ENCODE measurements at places on chromosomes 1 and 21. TPM values are rescaled to one million over a fixed set of nuclear protein-coding genes. Genes with fewer than 3 reads are reported as not detected.

GRCh38 chr1:145826030-145826429, 2.0 kb downstream of the POLR3C start:
- DNase-seq, result no peak
- H3K4me3 ChIP-seq, result no peak overlapping the region
- H3K36me3 ChIP-seq, result peaks cover 52% of the 10 kb centered on the region
- peaks cover 14% of the 10 kb centered on the region for H3K4me1 ChIP-seq
- no peaks in the 10 kb centered on the region for H3K27me3 ChIP-seq

RHBG gene
- 0.35 TPM for total RNA-seq

DNA sequence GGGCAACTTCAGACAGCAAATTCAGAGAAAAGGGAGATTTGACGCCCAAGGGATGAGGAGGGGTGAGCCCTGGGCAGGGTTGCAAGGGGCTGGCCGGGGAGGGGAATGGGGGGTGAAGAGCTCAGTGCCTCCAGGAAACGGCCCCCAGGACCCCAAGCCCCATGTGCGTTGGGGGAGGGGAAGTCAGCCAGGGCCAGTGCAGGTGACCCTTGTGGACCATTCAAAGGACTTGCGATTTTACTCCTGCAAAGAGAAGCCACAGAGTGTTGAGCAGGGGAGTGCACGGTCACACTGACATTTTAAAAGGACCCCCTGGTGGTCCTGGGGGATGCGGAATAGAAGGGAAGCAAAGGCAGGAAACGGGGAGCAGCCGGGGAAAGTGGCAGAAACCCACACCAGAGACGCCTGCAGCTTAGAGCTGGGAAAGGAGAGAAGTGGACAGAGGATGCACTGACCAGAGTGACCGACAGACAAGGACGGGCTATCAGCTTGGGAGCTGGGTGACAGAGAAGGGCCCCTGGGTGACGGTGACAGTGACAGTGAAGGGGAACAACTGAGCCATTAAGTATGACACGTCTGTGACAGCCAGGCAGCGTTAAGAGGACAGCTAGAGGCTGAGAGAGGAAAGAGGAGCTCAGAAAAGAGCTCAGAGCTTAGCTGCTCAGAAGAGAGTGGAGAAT, 54.0 kb upstream of the TMEM51 start:
- peaks cover 9% of the 10 kb centered on the region for H3K4me1 ChIP-seq
- no peaks in the 10 kb centered on the region for H3K36me3 ChIP-seq
- peaks cover 55% of the 10 kb centered on the region for H3K27me3 ChIP-seq
- no peak overlapping the region for H3K4me3 ChIP-seq
- no peak for DNase-seq
- H3K27ac ChIP-seq, result no peak overlapping the region

RNU1-4 gene
- total RNA-seq, result 3,994 TPM

AADACL3 gene
- total RNA-seq, result not detected

GRCh38 chr1:207321790-207322645, 540 bp downstream of the CD55 start:
- peaks cover 18% of the 10 kb centered on the region for H3K4me1 ChIP-seq
- H3K4me3 ChIP-seq, result peak overlapping the region; percentile 61
- H3K27me3 ChIP-seq, result no peaks in the 10 kb centered on the region
- DNase-seq, result no peak
- no peaks in the 10 kb centered on the region for H3K36me3 ChIP-seq

- no peaks in the 10 kb centered on the region for H3K4me1 ChIP-seq
- H3K27ac ChIP-seq, result no peak overlapping the region
- no peaks in the 10 kb centered on the region for H3K36me3 ChIP-seq
- no peak for DNase-seq
- no peak overlapping the region for H3K4me3 ChIP-seq
Observed at GRCh38 chr1:99650773-99651437, 5.0 kb downstream of the PALMD start.

Data from T-cell (primary cell).